Neural progenitor cell (in vitro differentiated cells): ENCODE measurements at places on chromosomes 3 and 15. TPM values are rescaled to one million over a fixed set of nuclear protein-coding genes. Genes with fewer than 3 reads are reported as not detected.
A peak's percentile ranks its signal among the peaks of the same experiment; 100 is the strongest.

The STAC gene
- 6.5 and 9.6 TPM in 2 replicates for total RNA-seq

The GOLGA6L4 gene
- 0.19 and 0.28 TPM in 2 replicates for total RNA-seq

The WNT5A gene
- total RNA-seq: 3.3 and 5.5 TPM in 2 replicates

DNA sequence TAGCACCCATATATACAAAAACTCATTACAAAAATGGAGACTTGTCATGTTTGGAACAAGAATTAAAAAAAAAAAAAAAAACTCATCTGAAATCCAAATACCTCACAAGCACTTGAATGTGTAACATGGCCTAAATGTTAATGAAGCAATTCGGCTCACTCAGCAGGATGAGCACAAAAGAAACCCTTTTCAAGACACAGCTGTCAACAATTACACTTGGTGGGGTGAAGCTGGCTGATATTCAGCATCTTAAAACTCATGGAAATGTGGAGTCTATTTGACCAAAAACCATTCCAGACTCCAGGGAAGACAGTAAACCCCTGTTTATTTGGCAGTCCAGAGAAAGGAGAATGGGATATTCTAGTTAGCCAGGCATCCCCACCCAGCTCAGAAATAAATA, 205.4 kb upstream of the TSC22D2 start:
- no peak for DNase-seq

- DNase-seq: peak; percentile 13
Measured at GRCh38 chr3:8529738-8530525, 28.3 kb downstream of the LMCD1 start.

DNA sequence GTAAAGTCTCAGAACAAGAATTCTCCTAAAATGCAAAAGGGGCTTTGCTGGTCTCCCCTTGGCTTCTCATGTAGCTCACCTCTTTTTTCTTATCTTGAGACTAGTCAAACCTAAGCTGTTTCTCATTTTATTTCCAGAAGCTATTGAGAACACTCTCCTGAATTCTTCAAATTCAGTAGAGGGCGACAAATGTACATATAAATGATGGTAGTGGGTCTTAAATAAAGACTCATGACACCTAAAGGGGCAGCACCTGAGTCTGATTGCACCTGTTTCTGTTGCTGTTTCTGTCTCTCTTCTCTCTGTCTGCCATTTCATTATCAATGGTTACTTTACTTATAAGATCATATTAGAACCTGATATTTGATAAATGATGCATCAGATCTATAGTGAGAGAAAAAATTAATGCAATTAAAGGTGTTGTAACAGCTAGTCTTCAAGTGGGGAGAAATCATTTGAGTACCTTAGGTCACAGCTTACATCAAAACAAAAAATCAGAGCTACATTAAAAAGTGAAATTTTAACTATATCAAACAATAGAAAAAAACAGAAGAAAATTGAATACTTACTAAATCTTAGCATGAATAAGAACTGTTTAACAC, 7.0 kb downstream of the ADIPOQ start:
- peak; percentile 54 for DNase-seq

DNA sequence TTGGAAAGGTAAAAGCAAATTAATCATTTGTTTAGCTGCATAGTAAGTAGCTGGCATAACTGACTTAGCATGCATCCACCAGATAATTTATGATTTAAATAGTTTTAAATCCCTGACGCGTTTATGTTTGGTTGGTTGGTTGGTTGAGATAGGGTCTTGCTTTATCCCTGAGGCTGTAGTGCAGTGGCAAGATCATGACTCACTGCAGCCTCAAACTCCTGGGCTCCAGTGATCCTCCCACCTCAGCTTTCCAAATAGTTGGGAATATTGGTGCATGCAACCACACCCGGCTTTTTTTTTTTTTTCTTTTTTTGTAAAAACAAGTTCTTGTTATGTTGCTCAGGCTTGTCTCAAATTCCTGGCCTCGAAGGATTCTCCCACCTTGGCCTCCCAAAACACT, 263.4 kb downstream of the MCTP2 start:
- DNase-seq: no peak

- peak; percentile 82 for DNase-seq
Measured at GRCh38 chr3:169812332-169813235, at the start of the genes LRRC34 and LRRIQ4. LRRC34 (minus strand) TSS chr3:169812904; CDS start chr3:169812548, 356 bp downstream. LRRIQ4 (plus strand) TSS chr3:169812870; CDS start chr3:169821922, 9,052 bp downstream.

DNA sequence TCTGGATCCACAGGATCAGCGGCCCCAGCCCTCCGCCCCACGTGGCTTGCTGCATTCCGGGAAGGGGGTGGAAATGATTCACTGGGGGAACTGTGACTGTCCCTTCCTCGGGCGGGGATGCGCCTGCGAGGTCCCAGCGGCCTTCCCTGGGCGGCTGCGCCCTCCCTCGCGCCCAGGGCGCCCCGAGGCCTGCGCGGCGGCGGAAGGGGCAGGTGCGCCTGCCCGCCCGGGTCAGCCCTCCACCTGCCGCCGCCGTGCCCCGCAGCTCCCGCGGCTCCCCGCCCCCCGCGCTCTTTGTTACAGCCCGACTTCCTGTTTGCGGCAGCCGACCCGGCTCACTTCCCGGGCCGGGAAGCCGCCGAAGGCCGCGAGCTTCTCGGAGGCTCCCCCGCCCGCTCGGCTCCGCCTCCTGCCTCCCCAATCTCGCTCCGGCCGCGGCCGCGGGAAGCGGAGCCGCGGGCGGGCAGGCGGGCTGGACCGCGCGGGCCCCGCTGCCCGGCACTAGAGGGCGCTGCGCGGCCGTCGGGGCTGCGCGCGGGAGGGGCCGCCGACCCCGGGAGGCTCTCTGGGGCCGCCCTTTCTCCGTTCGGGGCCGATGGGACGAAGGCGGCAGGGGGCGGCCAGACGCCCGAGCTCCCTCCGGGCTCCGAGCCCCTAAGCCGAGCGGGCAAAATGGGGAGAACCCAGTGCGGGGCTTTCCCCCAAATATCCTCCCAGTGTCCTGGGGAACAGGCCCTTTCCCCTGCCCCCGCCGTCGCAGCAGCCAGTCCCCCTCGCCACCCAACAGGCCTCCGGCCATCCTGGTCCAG, 11.5 kb upstream of the CHAC1 start:
- DNase-seq: peak; percentile 95

GRCh38 chr3:172527306-172527705, 4.1 kb upstream of the TNFSF10 start:
- no peak for DNase-seq

- no peak for DNase-seq
Measured at GRCh38 chr3:174023421-174023820, 625.9 kb downstream of the NLGN1 start.

DNA sequence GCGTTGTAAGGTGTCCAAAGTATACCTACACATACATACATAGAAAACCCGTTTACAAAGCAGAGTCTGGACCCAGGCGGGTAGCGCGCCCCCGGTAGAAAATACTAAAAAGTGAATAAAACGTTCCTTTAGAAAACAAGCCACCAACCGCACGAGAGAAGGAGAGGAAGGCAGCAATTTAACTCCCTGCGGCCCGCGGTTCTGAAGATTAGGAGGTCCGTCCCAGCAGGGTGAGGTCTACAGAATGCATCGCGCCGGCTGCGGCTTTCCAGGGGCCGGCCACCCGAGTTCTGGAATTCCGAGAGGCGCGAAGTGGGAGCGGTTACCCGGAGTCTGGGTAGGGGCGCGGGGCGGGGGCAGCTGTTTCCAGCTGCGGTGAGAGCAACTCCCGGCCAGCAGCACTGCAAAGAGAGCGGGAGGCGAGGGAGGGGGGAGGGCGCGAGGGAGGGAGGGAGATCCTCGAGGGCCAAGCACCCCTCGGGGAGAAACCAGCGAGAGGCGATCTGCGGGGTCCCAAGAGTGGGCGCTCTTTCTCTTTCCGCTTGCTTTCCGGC, 318.6 kb downstream of the FGF12 start:
- DNase-seq: peak; percentile 60

GRCh38 chr15:40511472-40512133, 40.8 kb downstream of the CHST14 start:
- DNase-seq: peak; percentile 73

- DNase-seq: no peak
Measured at GRCh38 chr3:124261306-124261705, 269.4 kb upstream of the ROPN1 start.

DNA sequence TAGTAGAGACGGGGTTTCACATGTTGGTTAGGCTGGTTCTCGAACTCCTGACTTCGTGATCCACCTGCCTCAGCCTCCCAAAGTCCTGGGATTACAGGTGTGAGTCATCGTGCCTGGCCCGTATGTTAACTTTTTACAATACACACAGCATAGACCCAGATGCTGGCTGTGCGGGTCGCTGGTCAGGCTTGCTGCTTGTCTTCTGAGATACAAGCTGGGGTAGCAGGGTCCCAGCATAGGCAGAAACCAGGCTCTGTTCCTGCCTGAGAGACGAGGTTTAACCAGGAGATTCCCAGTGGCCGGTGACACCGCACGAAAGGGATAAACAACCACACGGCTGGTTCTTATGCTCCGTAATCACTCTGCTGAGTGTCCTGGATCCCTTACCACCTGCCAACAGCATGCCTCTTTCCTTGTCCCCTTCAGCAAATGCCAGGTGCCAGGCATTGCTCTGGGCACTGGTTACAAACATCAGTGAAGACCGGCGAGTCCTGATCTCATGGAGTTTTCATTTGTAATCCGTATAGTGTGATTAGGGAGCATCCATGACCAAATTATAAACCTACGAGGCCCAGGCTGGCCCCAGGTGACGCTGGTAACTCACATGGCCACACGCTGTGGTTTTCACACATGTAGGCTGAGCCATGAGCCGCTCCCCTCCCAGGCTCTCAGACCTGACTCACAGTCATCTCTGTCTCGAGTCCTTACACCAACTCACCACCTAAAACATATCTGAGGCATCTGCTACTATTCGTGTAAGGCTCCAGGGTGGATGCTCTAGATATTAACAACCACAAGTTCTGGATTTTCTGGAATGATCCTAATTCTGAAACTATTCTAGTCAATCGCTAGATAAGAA, 125.7 kb downstream of the PDZRN3 start:
- DNase-seq: no peak
